ENCODE measurements at places on chromosomes 5 and 9.

DNA sequence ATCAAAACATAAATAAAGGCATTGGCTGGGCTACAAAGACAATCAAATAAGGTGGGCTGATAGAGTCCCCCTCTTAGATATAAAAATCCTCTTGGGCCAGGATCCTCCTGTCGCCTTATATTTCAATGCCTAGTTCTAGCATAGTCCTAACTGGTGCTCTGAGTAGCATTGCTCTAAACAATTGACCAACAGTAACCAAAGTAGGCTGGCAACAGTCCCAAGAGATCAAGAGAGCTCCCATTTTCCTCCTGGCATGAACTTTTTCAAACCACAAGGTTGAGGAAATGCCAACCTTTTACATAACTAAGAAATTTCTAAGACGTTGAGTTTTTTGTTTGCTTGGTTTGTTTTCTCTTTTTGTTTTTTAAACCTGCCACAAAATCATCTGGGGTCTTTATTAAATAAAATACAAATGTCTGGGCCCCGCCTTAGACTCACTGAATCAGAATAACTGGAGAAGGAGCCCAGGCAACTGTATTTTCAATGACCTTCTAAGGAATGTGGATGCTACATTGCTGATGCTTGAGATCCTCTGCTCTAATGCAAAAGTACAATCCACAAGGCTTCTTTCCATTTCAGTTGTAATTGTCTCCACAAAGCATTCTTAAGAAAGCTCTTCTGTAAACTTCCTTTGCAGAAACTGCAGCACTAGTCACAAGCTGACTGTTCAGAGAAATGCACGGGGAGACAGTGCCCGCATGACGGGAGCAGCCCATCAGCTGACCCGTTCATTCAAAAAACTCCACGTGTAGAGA is 2.9 kb downstream of the SLC45A2 start:
- DNase-seq = no peak

GRCh38 chr5:135040333-135041144 is 6.5 kb upstream of the PITX1 start:
- DNase-seq = no peak

- DNase-seq = no peak
These were observed 34.2 kb upstream of the FBN2 start for GRCh38 chr5:128572051-128572929.

GRCh38 chr5:62812621-62813255 is 234.1 kb downstream of the LRRC70 start:
- no peak for DNase-seq

- DNase-seq = no peak
These were observed 774.8 kb downstream of the KCTD16 start for GRCh38 chr5:144945503-144945902.

All from common myeloid progenitor, CD34-positive (primary cell).